ENCODE measurements at places on chromosomes 2 and 18. TPM values are rescaled to one million over a fixed set of nuclear protein-coding genes. Genes with fewer than 3 reads are reported as not detected.

PHOSPHO2 gene
- polyA plus RNA-seq = 17.9 TPM

GRCh38 chr18:70015127-70015526, 67.5 kb upstream of the CD226 start:
- no peak for DNase-seq

DNA sequence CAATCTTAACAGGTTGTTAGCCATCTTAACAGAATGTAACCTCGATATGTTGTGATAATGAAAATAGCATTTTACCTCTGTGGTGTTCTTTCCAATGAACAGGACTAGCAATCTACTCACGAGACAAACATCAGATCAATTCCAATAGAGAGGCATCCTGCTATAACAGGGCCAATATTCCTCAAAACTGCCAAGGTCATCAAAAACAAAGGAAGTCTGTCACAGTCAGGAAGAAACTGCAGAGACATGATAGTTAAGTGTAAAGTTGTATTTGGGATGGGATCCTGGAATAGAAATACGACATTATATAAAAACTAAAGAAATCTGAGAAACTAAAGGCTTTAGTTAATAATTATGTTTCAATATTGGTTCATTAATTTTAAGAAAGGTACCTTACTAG, 588.9 kb upstream of the NETO1 start:
- no peak for DNase-seq

MALT1 gene
- 31.4 TPM for polyA plus RNA-seq

RNMT gene
- polyA plus RNA-seq = 43.5 TPM

- DNase-seq = no peak
Measured at GRCh38 chr2:198880986-198881385, 576.8 kb downstream of the SATB2 start.

Data from left lung (tissue), 14 donors.